ENCODE measurements at places on chromosomes 3 and 15. TPM values are rescaled to one million over a fixed set of nuclear protein-coding genes. Genes with fewer than 3 reads are reported as not detected.

Gene DPPA4
- total RNA-seq: 87.7 TPM

Gene ASTE1
- total RNA-seq: 7.4 TPM

Gene SECISBP2L
- total RNA-seq: 64.2 TPM

Gene KIF15
- total RNA-seq: 10.6 TPM

Gene TM4SF18
- 0.14 TPM for total RNA-seq

Gene CHCHD4
- total RNA-seq: 7.3 TPM

Gene FOXB1
- total RNA-seq: not detected

Gene GRAMD2A
- 2.0 TPM for total RNA-seq

Gene SLC22A14
- 0.20 TPM for total RNA-seq

Gene SCG3
- total RNA-seq: not detected

Gene CCR3
- total RNA-seq: not detected

Gene CBLB
- 108 TPM for total RNA-seq

Gene MED12L
- 13.5 TPM for total RNA-seq

Gene ACTC1
- 4.8 TPM for total RNA-seq

Gene ITPKA
- 0.80 TPM for total RNA-seq

Gene CEP63
- total RNA-seq: 20.8 TPM

Gene SAMMSON
- not detected for total RNA-seq

Gene PCSK6
- total RNA-seq: 3.7 TPM

Gene GOLGA6L7
- not detected for total RNA-seq

Gene C15orf62
- total RNA-seq: 0.44 TPM
